ENCODE measurements at places on chromosomes 2 and 18. TPM values are rescaled to one million over a fixed set of nuclear protein-coding genes. Genes with fewer than 3 reads are reported as not detected.

CYBRD1 gene
- total RNA-seq: 34.9 TPM

ARHGAP25 gene
- total RNA-seq: 0.29 TPM

GKN2 gene
- total RNA-seq: 1.5 TPM

CDH2 gene
- total RNA-seq: 39.4 TPM

RNU2-63P gene
- total RNA-seq: not detected
